ENCODE measurements at places on chromosomes 12 and 14. TPM values are rescaled to one million over a fixed set of nuclear protein-coding genes. Genes with fewer than 3 reads are reported as not detected.
A peak's percentile ranks its signal among the peaks of the same experiment; 100 is the strongest.

- no peak for DNase-seq
These were observed 72.9 kb upstream of the SRSF5 start for GRCh38 chr14:69693801-69694729.

- no peak for DNase-seq
These were observed 145.9 kb downstream of the DUSP6 start for GRCh38 chr12:89206390-89206789.

DNA sequence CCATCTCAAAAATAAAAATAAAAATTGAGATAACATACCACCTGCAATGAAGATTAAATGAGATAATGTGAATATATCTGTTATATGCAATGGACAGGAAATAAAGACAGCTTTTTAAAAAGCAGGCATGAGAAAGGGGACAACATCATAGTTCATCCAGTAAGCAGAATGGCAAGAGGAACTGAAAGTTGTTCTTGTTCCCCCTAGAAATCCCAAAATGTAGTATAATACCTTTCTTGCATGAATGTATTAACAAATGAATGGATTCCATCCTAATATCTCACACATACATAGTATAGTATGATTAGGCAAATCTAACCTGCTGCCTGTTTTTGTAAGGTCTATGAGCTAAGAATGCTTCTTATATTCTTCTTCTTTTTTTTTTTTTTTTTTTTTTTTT, 31.4 kb downstream of the FGD6 start:
- DNase-seq: no peak

DNA sequence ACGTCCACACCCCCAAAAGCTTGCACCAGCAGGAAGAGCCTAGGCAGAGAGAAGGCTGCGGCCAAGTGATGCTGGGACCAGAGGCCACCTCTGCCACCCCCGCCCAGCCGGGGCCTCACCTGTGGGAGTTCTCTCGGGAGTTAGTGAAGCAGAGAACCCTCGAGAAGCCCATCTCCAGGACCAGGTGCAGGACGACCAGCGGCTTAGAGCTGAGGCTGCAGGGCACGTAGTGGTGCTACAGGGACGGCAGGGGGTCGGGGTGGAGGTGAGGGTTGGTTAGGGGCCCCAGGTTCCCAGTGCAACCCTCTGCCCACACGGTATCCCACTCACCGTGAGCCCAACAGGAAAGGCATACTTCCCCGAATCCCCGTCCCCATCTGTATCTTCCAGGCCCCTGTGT, 3.6 kb downstream of the DDX51 start:
- DNase-seq: no peak

- no peak for DNase-seq
These were observed 96.4 kb upstream of the MON2 start for GRCh38 chr12:62370189-62370588.

GRCh38 chr14:38168416-38168815, 39.3 kb upstream of the SSTR1 start:
- DNase-seq: no peak

DNA sequence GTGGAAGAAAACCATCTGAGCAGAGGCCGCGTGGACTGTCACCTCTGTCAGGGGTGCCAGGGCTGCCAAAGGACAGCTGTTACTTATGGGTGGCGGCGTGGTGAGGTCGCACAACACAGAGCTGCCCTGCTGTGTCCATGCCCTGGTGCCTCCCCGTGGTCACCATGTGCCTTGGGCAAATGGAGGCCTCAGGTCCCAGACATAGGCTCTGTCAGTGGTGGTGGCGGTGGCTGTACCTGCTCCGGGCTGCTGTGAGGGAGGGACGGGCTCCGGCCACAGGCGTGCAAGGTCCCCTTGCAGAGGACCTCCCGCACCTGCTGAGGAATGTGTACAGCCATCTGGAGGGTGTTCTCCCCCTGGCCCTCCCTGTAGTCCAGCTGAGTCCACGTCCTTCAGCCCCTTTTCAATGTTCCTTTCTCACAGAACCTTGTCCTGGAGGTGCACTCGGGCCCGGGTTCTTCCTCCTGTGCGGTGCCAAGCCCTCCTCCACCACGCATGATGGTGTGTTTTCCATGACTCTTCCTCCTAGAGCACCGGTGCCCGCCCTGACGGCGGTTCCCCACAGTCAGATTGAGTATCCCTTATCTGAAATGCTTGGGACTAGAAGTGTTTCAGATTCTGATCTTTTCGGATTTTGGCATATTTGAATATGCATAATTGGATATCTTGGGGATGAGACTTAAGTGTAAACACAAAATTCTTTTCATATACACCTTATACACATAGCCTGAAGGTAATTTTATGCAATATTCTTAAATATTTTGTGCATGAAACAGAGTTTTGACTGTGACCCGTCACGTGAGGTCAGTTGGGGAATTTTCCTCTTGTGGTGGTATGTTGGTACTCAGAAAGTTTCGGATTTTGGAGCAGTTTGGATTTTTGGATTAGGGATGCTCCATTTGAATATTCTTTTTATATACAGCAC, 49.8 kb downstream of the TRAF3 start:
- DNase-seq: no peak

- no peak for DNase-seq
These were observed 1206.0 kb upstream of the TMEM132C start for GRCh38 chr12:127060933-127061332.

GRCh38 chr14:31927348-31927832, 149.7 kb upstream of the ARHGAP5 start:
- DNase-seq: peak; percentile 30

GRCh38 chr12:39628836-39629235, 9.2 kb upstream of the ABCD2 start:
- DNase-seq: no peak

DNA sequence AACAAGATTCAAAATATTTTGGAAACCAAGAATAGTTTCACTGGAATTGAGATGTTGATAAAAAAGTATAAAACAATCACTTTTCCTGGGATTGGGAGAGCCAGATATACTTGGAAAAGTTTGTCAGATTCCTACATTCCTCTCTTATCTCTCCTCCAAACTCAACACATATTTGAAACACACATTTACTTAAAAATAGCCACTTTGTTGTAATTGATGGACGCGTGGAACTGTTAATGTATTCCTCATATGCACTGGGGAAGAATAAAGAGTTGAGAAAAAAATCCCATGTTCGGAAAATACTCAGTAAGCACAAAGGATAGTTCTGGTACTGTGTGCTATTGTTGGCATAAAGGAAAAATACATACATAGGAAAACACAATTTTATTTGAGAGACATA, 195.6 kb upstream of the FLRT2 start:
- DNase-seq: no peak

DNA sequence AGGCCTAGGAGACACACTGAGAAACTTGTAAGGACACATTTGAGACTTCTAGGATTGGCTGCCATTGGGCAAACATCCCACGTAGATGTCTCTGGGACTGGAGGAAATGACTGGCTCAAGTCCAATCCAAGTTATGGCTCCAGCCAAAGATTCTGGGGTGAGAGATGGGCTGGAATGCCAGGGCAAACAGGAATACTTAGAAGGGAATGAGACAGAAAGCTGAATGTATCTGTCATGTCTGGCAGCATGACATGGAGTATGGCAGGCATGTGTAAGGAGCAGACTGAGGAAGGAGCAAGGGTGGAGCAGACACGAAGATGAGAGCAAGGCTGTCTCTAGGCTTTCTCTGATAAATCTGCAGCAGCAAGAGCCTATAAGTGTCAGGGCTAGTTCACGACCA, 209.2 kb downstream of the PHLDA1 start:
- DNase-seq: no peak

- DNase-seq: peak; percentile 24
These were observed 37.4 kb upstream of the PHC1 start for GRCh38 chr12:8876887-8877286.

GRCh38 chr14:49947506-49947905, 54.6 kb downstream of the ARF6 start:
- no peak for DNase-seq

KLRC2 gene
- total RNA-seq: not detected

CCDC177 gene
- total RNA-seq: 0.17 TPM

CDH24 gene
- 12.3 TPM for total RNA-seq

OLR1 gene
- total RNA-seq: not detected

COCH gene
- total RNA-seq: 11.4 TPM

KCNK13 gene
- 0.07 TPM for total RNA-seq

SMCO2 gene
- not detected for total RNA-seq

PCED1B gene
- total RNA-seq: 5.8 TPM

NUP107 gene
- total RNA-seq: 141 TPM
